Activated CD8-positive, alpha-beta memory T cell treated with anti-CD3 and anti-CD28 coated beads, Interleukin-2, amount 50 U/mL, for 4 hours (primary cell): ENCODE measurements at places on chromosomes 16 and 17.

DNA sequence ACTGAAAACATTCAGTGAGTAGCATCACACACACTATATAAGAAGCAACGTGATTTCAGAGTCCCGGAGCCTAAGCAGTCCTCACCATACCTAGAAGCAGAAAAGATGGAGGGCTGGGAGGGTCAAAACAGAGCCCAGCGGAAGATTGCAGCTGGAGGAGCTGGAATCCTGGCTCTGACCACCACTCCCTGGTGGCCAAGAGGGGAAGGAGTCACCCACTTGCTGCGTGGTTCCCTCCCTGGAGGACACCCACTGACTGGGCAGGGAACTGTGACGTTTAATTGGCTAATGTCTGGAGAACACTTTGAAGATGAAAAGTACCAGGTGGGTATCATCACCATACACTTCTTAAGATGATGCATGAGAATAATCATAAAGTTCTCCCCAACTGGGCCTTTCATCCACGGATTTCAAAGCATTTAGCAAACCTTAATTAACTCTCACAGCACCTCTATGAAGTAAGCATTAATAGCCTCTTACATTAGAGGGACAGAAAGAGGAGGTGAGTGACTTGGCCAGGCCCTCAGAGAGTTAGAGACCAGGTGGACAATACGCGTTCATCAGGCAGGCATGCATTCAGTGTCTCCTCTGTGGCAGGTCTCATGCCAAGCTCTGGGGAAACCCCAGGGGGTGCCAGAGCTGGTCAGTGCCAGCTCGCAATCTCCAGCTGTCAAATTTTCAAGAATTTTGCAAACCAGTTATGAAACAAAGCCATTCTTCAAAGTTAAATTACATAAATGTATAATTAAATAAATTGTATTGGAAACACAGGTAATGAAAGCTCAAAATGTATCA lies 137.9 kb downstream of the AXIN2 start:
- no peak for DNase-seq

DNA sequence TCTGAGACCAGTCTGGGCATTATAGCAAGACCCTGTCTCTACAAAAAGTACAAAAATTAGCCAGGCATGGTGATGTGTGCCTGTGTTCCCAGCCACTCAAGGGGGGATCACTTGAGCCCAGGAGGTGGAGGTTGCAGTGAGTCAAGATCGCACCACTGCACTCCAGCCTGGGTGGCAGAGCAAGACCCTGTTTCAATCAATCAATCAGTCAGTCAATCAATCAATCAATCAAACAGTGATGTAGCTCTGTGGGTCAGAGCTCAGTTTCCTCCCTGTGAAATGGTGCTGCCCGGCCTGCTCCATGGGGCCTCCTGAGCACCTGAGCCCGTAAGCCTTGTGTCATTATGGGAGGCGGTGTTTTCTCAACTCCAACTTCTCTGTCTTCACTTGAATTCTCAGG lies 167.1 kb upstream of the CIBAR2 start:
- DNase-seq, result no peak

GRCh38 chr17:50699410-50699809 lies 8.3 kb downstream of the ANKRD40 start:
- no peak for DNase-seq

DNA sequence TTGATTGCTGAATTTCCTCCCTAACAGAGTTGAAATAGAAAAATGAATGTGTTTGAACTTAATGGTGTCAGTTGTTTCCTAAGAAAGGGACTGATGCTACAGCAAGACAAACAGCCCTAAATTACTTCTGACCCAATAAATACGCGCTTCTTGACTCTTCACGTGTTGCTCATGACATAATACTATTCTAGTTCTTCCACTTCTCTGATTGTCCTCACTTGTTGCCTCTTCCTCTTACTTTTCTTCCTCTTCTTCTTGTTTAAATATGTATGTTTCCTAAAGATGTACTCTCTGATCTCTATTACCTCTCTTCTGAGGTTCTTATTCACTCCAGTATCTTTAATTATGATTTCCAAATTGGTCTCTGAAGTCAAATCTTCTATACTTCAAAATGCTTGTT lies 32.4 kb downstream of the RNF43 start:
- DNase-seq, result no peak

GRCh38 chr17:44826123-44826790 lies 3.8 kb downstream of the GJC1 start:
- DNase-seq, result no peak

GRCh38 chr16:65509172-65509571 lies 387.3 kb upstream of the CDH11 start:
- no peak for DNase-seq

DNA sequence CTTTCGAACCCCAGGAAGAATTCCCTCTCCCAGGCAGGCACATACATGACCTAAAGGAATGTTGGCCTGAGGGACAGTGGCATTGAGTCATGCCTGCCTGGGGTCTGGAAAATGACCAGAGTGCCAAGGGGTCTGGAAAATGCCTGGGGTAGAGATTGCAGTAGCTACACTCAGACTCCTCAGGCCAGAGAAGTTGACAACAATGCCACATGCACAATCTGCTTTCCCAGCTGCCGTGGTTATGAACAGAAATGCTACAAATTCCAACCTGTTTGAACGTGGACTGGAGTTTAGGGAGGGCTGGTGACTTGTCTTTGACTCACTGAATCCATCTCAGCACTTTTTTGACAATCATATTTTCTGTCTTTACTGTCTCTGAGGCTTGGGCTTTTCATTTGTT lies 250.0 kb downstream of the ABCC12 start:
- no peak for DNase-seq

GRCh38 chr16:65154321-65154720 lies 32.5 kb upstream of the CDH11 start:
- DNase-seq, result no peak

- DNase-seq, result no peak
These were observed 12.4 kb upstream of the NFAT5 start for GRCh38 chr16:69553332-69553731.

DNA sequence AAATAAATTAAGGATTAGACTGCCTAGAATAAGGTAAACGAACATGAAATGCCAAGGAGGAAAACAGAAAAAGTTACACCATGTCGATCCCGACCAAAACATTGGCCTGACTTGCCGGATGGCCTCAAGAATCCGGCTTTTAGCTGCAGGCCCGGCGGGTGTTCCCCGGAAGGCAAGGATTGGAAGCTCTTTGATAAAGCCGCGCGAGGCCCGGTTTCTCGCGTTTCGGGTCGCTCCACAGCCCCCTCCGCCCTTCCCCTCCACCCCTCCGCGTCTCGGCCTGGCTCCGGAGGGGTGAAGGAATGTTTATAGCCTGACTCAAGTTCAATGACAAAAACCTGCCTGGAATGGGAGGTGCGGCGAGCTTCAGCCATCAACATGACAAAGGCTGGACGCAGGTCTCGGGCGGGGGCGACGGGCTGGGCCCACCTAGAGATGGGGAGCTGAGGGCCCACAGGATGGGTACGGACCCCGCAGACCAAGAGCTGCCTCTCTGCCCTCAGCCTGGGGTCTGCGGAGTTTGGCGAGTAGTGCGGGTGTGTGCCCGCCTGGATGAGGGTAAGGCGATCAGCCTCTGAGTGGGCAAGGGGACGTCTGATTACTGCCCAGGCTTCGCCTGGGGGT lies 2.6 kb downstream of the PRAC1 start:
- no peak for DNase-seq

DNA sequence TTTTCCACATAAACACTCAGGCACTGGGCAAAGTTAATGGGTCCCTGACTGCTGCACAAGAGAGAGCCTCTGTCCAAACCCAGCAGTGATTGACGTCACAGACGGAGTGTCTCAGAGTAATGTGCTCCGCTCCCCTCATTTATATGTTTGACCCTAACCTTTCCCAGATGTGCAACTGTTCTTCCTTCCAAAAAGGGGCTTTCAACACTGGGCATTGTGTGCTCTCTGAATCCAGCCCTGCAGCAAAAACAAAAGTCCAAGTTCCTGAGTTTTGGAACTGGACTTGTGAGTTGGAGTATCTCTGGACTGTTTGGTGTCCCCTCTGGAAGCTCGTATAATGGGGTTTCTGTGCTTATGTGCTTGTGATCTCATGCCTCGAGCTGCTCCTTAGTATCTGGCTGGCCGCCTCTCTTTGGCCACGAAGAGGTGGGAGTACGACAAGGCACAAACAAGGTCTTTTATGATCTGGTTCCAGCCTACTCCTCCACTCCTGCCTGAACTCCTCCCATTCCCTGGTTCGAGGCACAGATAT lies 76.4 kb upstream of the SMIM36 start:
- DNase-seq, result no peak

- DNase-seq, result peak; percentile 62
These were observed 34.8 kb downstream of the CBFA2T3 start for GRCh38 chr16:88941913-88942909.

- no peak for DNase-seq
These were observed 14.4 kb upstream of the FAAP100 start for GRCh38 chr17:81566461-81567126.

DNA sequence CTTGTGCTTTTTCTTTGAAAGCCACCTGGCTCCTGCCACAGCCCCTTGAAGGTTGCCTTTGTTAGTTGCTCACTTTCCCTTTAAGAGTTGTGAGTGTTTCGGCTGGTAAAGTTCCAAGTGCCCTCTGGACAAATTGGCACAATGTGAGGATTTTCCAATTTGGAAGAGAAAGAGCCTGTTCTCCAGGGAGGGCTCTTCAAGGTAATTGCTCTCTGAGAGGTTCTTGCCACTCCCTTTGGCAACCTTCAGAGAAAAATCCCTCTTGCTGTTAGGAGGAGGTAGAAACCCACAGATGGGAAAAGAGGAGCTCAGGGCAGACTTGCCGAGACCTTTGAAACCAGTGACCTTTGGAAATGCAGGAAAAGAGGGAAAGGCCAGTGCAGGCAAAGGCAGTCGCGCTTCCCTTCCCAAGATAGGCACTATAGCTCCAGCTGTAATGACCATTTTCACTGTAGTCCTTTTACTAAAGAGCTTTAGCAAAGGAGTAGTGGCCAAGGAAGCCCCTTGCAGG lies 49.0 kb upstream of the AKAP1 start:
- no peak for DNase-seq

DNA sequence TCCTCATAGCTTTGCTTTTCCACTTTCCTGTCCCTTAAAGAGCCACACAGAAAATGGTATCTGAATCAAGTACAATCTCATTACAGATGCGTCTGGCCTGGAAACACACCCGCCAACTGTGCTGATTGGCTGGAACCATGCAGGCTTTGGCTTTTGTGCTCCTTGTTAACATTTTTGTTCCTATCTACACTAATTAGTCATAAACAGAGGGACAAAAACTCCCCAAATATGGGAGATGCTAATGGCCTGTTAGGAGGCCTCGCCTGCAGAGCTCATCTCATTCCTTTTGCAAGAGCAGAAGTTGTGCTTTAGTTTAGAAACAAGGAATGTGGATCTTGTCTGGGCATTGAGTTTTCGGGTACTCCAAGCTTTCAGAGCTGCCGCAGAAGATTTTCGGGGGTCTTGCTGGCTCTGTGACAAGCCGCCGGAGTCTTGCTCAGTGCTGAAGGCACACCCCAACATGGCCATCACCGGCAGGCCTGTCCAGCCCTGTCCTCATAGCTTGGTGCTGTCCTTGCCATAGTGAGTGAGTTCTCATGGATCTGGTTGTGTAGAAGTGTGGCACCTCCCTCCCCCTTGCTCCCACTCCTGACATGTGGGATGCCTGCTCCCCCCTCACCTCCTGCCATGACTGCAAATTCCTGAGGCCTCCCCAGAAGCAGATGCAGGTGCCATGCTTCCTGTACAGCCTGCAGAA lies 69.8 kb downstream of the METRNL start:
- no peak for DNase-seq

DNA sequence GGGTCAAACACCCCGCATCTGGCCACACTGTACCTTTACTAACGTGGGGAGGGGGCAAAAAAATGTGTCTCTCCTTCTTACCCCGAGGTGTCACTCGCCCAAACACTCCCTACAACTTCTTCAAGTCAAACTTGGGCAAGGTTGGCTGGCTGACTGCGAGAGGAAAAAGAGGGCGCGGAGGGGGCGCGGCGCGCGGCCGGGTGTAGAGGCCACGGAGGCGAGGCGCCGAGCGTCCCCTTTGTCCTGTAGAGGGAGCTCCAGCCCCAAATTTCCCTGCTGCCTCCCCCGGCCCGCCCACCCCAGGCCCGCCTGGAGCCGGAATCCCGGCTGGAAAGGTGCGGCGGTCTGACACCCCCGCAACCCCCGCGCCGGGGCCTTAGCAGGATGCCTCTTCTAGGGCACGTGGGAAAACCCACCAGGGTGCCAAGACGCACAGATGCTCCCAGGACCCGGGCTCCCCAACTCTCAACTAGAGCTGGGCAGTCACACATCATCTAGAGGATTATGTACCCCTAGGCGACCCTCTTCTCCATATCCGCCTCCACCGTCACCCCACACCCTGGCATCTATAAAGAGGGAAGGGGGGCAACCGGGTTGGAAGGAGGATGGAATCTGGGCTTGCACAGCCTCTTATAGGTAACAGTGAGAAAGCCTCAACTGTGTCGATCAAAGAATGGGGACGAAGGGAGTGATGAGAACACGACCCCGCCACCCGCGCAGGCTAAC lies 4.2 kb downstream of the IRX3 start:
- DNase-seq, result no peak

DNA sequence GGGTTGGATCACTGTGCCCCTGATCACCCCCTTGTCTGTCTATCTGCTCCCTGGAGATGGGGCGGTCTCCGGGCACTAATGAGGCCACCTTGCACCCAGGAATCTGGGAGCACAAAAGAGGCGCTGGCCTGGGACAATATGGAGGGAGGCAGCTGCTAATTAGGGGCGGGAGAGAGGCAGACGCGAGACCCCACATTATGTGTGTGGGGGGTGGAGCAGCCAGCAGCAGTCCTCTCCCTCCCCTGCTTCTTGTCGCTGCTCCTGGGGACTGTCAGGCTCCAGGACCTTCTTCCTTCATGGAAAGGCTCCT lies 324 bp upstream of the HCRT start:
- no peak for DNase-seq

GRCh38 chr16:19672378-19672777 lies 45.6 kb downstream of the KNOP1 start:
- no peak for DNase-seq

DNA sequence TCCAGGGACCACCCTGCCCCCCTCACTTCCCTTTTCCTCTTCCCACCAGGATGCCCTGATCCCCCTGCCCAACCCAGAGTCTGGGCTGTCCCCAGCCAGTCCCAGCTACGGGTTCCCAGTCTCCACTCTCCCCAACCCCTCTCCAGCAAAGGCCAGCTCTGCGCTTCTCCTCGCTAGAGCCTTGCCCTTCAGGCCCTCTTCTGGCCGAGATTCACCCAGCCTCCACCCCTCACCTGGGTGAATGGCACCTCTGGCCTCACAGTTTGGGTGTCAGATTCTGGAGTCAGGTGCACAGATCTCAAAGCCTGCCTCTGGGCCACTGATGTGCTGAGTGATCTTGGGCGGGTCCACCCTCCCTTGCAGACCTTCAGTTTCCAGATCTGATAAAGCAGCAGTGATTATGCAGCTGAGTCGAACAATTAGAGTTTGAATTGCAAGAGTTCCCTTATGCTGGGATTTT lies 185.6 kb upstream of the TNRC6C start:
- DNase-seq, result no peak

- DNase-seq, result no peak
These were observed 8.1 kb upstream of the KREMEN2 start for GRCh38 chr16:2955779-2956578.

DNA sequence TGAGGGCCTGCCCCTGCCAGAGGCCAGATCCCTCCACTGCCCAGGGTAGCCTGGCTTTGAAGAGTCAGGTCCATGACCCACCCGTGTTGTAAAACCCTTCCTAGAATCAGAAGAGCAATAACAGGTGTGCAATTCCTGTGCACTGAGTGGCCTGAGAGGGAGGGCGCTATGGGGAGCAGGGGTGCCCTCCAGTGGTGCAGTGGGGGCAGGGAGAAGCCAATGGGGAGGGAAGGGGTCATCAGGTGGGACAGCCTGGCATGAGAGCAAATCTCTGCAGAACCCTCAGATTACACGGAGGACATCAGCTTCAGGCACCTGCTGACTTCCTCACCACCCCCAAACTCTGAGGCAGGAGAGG lies 72.9 kb upstream of the ZNF469 start:
- no peak for DNase-seq
